ENCODE measurements at places on chromosomes 12 and 14. TPM values are rescaled to one million over a fixed set of nuclear protein-coding genes. Genes with fewer than 3 reads are reported as not detected.

Gene TSPAN19
- total RNA-seq, result not detected

Gene ACOT4
- 1.7 TPM for total RNA-seq

Gene ANKRD9
- 22.7 TPM for total RNA-seq

Gene PLA2G1B
- total RNA-seq, result not detected

Gene CD27
- 0.96 TPM for total RNA-seq

Gene IFI27L1
- 28.6 TPM for total RNA-seq

Gene GDF3
- not detected for total RNA-seq

Gene LTBR
- total RNA-seq, result 136 TPM

Gene SMIM41
- not detected for total RNA-seq
